ENCODE measurements at places on chromosomes 6 and 20. TPM values are rescaled to one million over a fixed set of nuclear protein-coding genes. Genes with fewer than 3 reads are reported as not detected.

- H3K27me3 ChIP-seq = no peaks in the 10 kb centered on the region
- DNase-seq = no peak
- no peaks in the 10 kb centered on the region for H3K36me3 ChIP-seq
- H3K27ac ChIP-seq = no peak overlapping the region
These were observed 45.5 kb upstream of the CD83 start for GRCh38 chr6:14072084-14072483.

- DNase-seq = no peak
- H3K4me1 ChIP-seq = peaks cover 14% of the 10 kb centered on the region
- peaks cover 4% of the 10 kb centered on the region for H3K36me3 ChIP-seq
- no peak overlapping the region for H3K4me3 ChIP-seq
These were observed 71.7 kb downstream of the HIVEP1 start for GRCh38 chr6:12083763-12084162.

The ULBP2 gene
- 0.60 TPM for total RNA-seq

DNA sequence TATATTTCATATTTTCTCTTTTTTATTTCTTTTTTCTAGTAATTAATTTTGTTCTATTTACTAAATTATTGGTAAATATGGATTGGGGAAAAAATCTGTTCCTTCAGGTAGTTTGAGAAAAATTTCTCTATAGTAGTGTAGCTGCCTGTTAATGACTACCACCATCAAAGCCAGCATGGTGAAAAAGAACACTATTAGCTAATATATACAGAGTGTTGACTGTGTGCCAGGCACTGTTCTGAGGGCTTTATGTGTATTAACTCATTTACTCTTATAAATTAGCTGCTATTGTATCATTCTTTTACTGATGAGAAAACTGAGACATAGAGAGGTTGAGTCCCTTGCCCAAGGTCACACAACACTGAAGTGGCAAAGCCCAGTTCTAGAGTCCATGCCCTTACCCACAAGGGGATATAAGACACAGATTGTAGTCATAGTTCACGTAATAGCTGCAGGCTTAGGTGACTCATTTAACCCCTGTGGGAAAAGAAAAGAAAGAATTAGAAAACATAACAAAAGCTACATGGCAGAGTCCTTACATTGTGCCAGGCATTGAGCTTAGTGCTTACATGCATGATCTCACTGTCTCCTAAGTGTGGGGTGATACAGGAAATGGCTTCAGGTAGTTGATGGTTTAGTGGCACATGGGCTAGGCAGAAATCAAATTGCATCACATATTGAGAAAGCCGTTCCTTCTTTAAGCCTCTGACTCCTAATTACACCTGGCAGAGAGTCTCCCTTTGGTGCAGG lies 12.2 kb upstream of the AKIRIN2 start:
- peaks cover 16% of the 10 kb centered on the region for H3K4me1 ChIP-seq
- no peak overlapping the region for H3K4me3 ChIP-seq
- peak overlapping the region; percentile 73 for H3K27ac ChIP-seq
- H3K27me3 ChIP-seq = peaks cover 2% of the 10 kb centered on the region
- no peak for DNase-seq

The FAM184A gene
- total RNA-seq = 3.0 TPM

DNA sequence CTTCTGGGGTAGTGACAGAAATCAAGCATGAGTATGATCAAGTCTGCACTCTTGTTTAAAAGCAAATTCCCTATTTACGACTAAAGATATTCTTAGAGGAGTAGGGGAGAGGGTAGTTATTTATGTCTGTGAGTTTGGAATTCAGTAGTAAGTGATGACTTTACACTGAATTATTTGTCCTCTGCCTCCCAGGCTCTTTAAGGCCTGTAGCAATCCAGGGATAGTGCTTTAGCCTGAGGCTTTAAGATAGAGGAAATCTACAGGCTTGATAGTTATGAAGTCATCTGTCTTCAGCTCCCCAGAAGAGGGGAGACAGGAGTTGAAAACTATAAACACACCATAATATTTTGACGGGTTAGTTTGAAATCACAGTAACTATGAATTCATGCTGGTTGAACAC lies 664.5 kb downstream of the EPM2A start:
- H3K4me3 ChIP-seq = no peak overlapping the region
- H3K27ac ChIP-seq = no peak overlapping the region
- no peaks in the 10 kb centered on the region for H3K4me1 ChIP-seq
- no peak for DNase-seq
- peaks cover 4% of the 10 kb centered on the region for H3K27me3 ChIP-seq
- no peaks in the 10 kb centered on the region for H3K36me3 ChIP-seq

The KCNG1 gene
- total RNA-seq = not detected

GRCh38 chr6:35049156-35049735 lies 91.9 kb downstream of the TCP11 start:
- H3K36me3 ChIP-seq = no peaks in the 10 kb centered on the region
- H3K4me3 ChIP-seq = no peak overlapping the region
- H3K27me3 ChIP-seq = no peaks in the 10 kb centered on the region
- DNase-seq = no peak

The PIGT gene
- total RNA-seq = 72.7 TPM

- H3K27ac ChIP-seq = no peak within 1 kb of the TSS
- peak within 1 kb of the TSS; percentile 8 for H3K4me3 ChIP-seq
- H3K36me3 ChIP-seq = no peaks in the 10 kb centered on the region
- no peaks in the 10 kb centered on the region for H3K4me1 ChIP-seq
These were observed at the start of gene RIN2 for GRCh38 chr20:19758133-19758500. Gene RIN2 (plus strand): TSS chr20:19758258. CDS start chr20:19889602, 131,344 bp downstream.

The ITPR3 gene
- 61.4 TPM for total RNA-seq

DNA sequence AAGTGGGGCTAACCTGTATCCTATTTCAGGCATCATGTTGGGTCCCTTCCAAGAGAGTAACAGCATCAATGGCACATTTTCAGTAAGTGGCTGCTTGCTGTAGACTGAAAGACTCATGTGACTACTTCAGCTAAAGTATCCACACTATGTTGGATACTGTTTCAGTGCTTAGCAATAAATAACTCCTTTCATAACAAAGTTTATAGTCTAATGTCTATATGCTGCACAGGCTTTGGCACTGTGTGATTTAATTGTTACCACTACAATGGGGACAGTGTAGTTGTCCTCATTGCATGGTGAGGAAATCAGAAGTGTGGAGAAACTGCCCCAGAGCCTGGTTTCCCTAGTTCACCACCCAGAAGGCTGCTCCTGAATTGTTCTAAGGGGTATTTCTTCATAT lies 318.0 kb upstream of the PTCHD4 start:
- no peaks in the 10 kb centered on the region for H3K36me3 ChIP-seq
- H3K27me3 ChIP-seq = no peaks in the 10 kb centered on the region
- no peak overlapping the region for H3K27ac ChIP-seq
- DNase-seq = no peak
- H3K4me1 ChIP-seq = no peaks in the 10 kb centered on the region

DNA sequence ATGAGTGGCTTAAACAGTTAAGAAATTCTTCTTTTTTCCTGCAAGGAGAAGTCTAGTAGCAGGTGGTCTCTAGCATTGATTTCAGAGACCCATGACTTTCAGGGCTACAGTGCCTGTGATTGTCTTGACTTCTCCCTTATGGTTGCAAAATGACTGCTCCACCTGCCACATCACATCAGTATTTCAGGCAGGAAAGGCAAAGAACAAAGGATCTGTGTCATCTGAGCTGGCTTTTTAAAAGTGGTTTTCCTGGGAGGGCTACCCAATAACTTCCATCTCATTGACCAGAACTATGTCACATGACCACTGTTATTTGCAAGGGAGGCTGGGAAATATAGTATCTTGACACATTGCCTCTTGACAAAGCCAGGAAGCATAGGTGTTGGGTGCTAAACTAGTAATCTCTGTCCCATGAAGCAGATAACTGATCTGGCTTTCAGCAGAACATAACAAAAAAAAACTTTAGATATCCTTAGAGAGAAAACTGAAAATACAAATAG lies 226.2 kb downstream of the DHX35 start:
- H3K36me3 ChIP-seq = no peaks in the 10 kb centered on the region
- H3K27me3 ChIP-seq = peaks cover 3% of the 10 kb centered on the region
- no peak overlapping the region for H3K4me3 ChIP-seq
- no peak for DNase-seq
- H3K4me1 ChIP-seq = no peaks in the 10 kb centered on the region

Measured in activated naive CD8-positive, alpha-beta T cell treated with anti-CD3 and anti-CD28 coated beads, Interleukin-2, amount 10 ng/mL, durations not matched to agents 7 days and 5 days (primary cell).